A673 (cell line): ENCODE measurements at places on chromosomes 16 and 17. TPM values are rescaled to one million over a fixed set of nuclear protein-coding genes. Genes with fewer than 3 reads are reported as not detected.

RUNDC3A gene
- total RNA-seq: 0.56 and 1.2 TPM in 2 replicates

CYB561 gene
- total RNA-seq: 28.8 and 29.1 TPM in 2 replicates

- H3K27me3 ChIP-seq: no peaks in the 10 kb centered on the region
Observed at GRCh38 chr16:825341-826061, 25.0 kb upstream of the GNG13 start.

NOD2 gene
- not detected in 2 replicates for total RNA-seq

- no peak overlapping the region for H3K27ac ChIP-seq
- no peak overlapping the region for H3K4me3 ChIP-seq
- H3K36me3 ChIP-seq: no peaks in the 10 kb centered on the region
Observed at GRCh38 chr16:82518811-82519210, 108.0 kb upstream of the CDH13 start.

RHBDF2 gene
- total RNA-seq: 20.4 and 26.5 TPM in 2 replicates

DNA sequence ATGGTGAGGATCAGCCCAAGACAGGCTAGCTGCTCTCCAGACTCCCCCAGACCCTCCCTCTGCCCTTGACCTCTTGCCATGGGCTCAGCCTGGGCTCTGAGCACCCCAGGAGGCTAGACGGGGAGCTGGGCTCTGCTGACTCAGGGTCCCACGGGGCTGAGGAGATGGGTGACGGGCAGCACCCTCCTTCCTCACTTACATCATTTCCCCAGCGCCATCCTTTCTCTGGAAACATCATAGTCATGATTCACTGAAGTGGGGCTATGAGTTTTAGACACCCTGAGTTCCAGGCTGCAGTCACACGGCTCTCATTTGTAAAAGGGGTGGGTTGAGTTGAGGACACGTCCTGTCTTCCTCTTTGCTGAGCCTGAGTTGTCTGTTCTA, 3.0 kb upstream of the ITGAX start:
- H3K27ac ChIP-seq: no peak overlapping the region
- H3K36me3 ChIP-seq: no peaks in the 10 kb centered on the region
- no peak overlapping the region for H3K4me3 ChIP-seq
- no peaks in the 10 kb centered on the region for H3K27me3 ChIP-seq
- H3K4me1 ChIP-seq: no peaks in the 10 kb centered on the region
- DNase-seq: no peak

GRCh38 chr16:85882181-85882810, 16.7 kb upstream of the IRF8 start:
- H3K36me3 ChIP-seq: no peaks in the 10 kb centered on the region
- DNase-seq: no peak
- peaks cover 46% of the 10 kb centered on the region for H3K27me3 ChIP-seq
- H3K4me3 ChIP-seq: no peak overlapping the region

TEKT3 gene
- not detected in 2 replicates for total RNA-seq

ENDOV gene
- total RNA-seq: 14.1 and 15.6 TPM in 2 replicates

GRCh38 chr16:84673203-84673535, 24.9 kb downstream of the KLHL36 start:
- peaks cover 1% of the 10 kb centered on the region for H3K4me1 ChIP-seq
- H3K27me3 ChIP-seq: no peaks in the 10 kb centered on the region
- H3K36me3 ChIP-seq: no peaks in the 10 kb centered on the region
- DNase-seq: no peak
- no peak overlapping the region for H3K27ac ChIP-seq
- H3K4me3 ChIP-seq: no peak overlapping the region

NTN3 gene
- total RNA-seq: 1.6 and 2.9 TPM in 2 replicates

DNA sequence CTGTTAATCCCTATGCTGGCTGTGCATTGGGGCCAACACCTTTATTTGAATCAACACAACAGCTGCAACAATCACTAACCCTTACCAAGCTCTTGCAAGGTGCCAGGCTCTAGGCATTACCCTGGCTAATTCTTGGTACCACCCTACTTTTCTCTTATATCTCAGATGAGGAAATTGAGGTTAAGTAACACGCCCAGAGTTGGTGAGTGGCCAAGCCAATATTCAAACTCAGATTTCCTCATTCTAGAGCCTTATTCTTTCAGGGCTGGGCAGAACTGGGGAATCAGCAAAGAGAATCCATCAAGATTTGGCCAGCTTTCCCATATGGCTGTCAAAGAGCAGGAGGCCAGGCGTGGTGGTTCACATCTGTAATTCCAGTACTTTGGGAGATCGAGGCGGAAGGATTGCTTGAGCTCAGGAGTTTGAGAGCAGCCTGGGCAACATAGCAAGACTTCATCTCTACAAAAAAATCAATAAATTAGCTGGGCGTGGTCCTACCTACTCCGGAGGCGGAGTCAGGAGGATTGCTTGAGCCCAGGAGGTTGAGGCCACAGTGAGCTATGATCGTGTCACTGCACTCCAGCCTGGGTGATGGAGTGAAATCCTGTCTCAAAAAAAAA, 23.7 kb downstream of the ARSG start:
- no peaks in the 10 kb centered on the region for H3K27me3 ChIP-seq
- H3K27ac ChIP-seq: no peak overlapping the region
- H3K36me3 ChIP-seq: no peaks in the 10 kb centered on the region
- H3K4me3 ChIP-seq: no peak overlapping the region

DNA sequence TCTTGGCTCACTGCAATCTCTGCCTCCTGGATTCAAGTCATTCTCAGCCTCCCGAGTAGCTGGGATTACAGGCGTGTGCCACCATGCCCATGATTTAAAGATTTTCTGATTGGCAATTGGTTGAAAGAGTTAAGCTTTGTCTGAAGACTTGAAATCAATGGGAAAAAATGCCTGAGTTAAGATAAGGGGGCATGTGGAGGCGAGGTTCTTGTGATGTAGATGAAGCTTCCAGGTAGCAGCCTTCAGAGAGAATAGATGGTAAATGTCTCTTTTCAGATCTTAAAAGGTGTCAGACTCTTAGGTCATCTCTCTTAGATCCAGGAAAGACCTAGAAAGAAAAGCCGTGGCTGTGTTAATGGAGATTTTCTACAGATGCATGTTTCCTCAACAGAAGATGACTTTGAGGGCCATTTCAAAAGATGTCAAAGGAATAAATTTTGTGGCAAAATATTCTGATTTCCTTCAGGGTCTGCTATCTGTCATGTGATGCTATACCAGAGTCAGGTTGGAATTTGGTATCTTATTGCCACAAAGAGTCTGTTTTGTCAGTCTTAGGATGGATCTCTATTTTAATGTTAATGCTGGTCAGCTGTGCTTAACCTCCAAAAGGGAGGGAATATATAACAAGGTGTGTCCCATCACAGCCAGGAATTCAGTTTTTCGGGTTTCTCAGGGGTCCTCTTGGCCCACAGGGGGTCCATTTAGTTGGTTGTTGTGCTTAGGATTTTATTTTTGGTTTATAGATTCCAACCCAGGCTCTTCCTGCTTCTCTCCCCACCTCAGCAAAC, 58.3 kb upstream of the AKTIP start:
- H3K4me1 ChIP-seq: no peaks in the 10 kb centered on the region
- no peaks in the 10 kb centered on the region for H3K27me3 ChIP-seq
- no peaks in the 10 kb centered on the region for H3K36me3 ChIP-seq
- no peak for DNase-seq

DNA sequence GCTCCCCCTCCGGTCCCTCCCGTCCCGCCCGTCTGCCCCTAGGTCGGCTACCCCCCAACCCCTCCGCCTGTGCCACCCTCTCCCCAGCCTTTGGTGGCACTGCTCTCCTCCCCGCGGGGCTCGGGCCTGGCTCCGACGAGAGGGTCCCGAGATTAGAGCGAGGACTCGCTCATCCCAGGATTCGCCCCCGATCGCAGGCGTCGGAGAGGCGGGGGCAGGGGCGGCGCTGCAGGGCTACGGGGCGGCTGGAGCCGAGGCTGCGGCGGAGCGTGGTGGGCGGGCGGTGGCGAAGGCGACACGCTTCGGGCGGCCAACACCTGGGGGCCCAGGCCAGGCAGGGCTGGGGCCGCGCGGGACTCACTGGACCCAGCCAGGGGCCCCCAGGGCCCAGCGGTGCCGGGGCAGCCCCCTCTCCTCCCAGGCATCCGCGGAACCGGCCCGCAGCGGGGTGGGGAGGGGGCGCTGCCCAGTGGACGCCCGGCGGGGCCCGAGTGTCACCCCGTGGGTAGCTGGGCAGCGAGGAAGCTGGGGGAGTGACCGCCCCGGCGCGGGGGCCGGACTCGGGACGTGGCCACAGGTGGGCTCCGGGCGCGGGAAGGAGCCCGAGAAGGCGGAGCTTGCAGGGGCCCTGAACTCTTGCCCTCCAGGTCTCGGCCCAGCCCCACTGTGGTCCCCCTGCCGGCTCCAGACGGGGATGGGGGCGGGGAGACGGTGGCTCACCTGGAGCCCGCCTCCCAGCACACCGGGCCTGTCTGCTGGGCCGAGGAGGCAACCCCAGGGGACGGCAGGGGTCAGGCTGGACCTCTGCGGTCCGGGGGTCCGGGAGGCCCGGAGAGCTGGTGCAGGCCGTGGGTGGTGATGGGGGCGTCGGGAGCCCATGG, 1.5 kb downstream of the MGAT5B start:
- H3K36me3 ChIP-seq: no peaks in the 10 kb centered on the region
- H3K4me1 ChIP-seq: peaks cover 5% of the 10 kb centered on the region
- peaks cover 17% of the 10 kb centered on the region for H3K27me3 ChIP-seq
- H3K4me3 ChIP-seq: peak overlapping the region; percentile 44
- H3K27ac ChIP-seq: no peak overlapping the region

- H3K4me3 ChIP-seq: peak overlapping the region; percentile 92
- peak overlapping the region; percentile 79 for H3K27ac ChIP-seq
- H3K4me1 ChIP-seq: peaks cover 21% of the 10 kb centered on the region
- peaks cover 46% of the 10 kb centered on the region for H3K36me3 ChIP-seq
- no peak for DNase-seq
- no peaks in the 10 kb centered on the region for H3K27me3 ChIP-seq
Observed at GRCh38 chr17:2335726-2336214, 487 bp downstream of the TSR1 start.

GAS7 gene
- 2.3 and 2.8 TPM in 2 replicates for total RNA-seq

DNA sequence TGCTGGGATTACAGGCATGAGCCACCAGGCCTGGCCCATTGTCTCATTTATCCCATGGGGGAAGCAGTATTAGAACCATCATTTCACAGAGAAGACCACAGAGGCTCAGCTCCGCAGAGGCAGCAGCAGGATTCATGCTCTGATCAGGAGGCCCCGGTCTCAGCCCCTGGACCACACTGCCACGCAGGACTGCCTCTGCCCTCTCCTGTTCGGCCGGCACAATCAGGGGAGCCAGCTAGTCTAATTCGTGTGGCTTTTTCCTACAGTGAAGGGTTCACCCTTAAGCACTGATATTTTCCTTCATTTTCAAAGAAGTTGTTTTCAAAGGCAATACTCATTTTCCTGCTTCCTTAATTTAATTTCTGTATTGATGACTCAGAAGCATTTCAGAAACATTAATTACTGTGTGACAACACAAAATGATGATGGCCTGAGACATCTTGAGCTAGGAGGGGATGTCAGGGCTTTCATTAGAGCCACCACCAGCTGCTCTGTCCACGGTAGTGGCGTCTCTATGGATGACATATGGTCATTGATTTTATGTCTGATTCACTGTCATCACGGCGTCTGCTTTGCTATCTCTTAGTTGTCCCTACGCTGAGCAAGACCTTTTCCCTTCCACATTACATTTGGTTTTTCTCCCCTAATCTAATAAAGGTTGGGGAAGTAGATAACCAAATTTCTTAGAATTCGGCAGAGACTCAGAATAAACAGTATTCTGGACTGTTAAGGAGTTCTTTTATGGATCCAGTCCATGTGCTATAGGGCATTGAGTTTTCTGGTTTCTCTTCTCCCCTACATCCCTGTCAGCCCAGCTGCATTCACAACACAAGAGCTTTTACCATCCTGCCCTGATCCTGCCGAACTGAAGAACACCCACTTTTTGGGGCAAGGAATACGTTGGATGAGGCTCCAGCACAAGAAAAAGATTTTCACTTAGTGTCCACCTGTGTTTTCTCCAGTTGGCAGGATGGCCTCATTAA, 314.0 kb downstream of the SLC39A11 start:
- no peak overlapping the region for H3K27ac ChIP-seq
- no peaks in the 10 kb centered on the region for H3K36me3 ChIP-seq
- no peaks in the 10 kb centered on the region for H3K27me3 ChIP-seq
- no peaks in the 10 kb centered on the region for H3K4me1 ChIP-seq
- no peak for DNase-seq
- H3K4me3 ChIP-seq: no peak overlapping the region

CACNG1 gene
- not detected in 2 replicates for total RNA-seq

DNA sequence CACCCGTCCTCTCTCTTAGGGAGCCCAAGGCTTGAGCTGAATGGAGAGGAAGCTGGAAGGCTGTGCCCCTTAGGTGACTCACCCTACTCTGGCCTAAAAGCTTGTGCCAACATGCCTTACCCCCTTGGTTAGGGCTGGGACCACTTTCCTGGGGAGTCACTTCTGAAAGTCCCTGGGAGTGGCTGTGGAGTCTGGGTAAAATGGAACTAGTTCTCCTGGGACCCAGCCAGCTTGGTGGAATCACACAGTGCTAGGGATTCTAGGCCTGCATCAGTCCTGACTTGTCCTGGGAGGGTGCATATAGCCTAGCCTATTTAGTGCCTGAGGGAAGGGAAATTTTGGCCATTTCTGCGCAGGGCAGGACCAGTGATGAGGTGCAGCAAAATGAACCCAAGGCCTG, 10.5 kb downstream of the MMP28 start:
- H3K36me3 ChIP-seq: no peaks in the 10 kb centered on the region
- no peak for DNase-seq
- H3K27ac ChIP-seq: no peak overlapping the region
- no peak overlapping the region for H3K4me3 ChIP-seq

GRCh38 chr16:20626966-20627365, 50.8 kb upstream of the ACSM2B start:
- H3K27me3 ChIP-seq: peaks cover 11% of the 10 kb centered on the region
- H3K36me3 ChIP-seq: no peaks in the 10 kb centered on the region
- DNase-seq: no peak
- no peak overlapping the region for H3K4me3 ChIP-seq
- no peaks in the 10 kb centered on the region for H3K4me1 ChIP-seq
- H3K27ac ChIP-seq: no peak overlapping the region
